ENCODE measurements at places on chromosomes 7 and 10.

DNA sequence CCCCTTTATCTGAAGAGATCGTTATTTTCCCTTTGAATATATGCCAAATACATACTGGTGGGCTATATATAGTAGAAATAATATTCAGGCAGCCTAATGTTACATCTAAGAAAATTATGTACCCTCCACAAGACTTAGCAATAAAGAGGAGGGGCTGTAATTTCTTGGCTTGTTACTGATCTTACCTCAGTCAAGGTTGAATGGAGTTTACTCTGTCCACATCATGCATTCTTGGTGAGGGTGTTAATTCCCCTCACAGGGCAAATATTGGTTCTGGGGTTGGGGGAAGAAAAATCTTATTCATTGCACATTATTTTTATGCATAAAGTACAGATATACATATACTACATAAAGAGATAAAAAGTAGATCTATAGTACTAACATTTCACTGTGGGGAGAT lies 145.8 kb upstream of the ANK3 start:
- DNase-seq = no peak

GRCh38 chr7:82289152-82289535 lies 154.4 kb downstream of the CACNA2D1 start:
- DNase-seq = no peak

GRCh38 chr10:8430321-8430720 lies 375.8 kb downstream of the GATA3 start:
- no peak for DNase-seq

GRCh38 chr10:52488606-52489485 lies 174.8 kb downstream of the DKK1 start:
- no peak for DNase-seq

DNA sequence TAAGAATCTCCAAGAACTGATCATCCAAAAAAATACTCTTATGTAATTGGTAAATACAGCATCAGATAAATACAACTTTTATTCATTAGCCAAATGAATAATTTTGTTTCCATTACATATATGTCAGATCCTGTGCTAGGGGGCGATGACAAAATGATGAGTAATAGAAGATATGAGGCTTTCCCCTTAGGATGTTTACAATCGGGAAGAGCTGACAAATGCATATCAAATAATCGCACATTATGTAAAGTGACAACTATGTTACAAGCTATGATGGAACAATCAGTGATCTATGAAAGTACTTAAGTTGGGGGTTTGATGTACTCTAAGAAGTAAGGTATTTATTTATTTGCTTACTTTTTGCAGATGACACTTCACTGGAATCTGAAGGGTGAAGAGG lies 465.6 kb upstream of the VSTM2A start:
- no peak for DNase-seq

- DNase-seq = no peak
Measured at GRCh38 chr7:114784177-114784576, 137.7 kb upstream of the MDFIC start.

GRCh38 chr10:14358886-14359573 lies 28.3 kb upstream of the FRMD4A start:
- DNase-seq = no peak

- DNase-seq = no peak
Measured at GRCh38 chr10:67697724-67698131, 1.7 kb upstream of the CTNNA3 start.

- no peak for DNase-seq
Measured at GRCh38 chr10:88957381-88957780, 4.8 kb upstream of the ACTA2 start.

DNA sequence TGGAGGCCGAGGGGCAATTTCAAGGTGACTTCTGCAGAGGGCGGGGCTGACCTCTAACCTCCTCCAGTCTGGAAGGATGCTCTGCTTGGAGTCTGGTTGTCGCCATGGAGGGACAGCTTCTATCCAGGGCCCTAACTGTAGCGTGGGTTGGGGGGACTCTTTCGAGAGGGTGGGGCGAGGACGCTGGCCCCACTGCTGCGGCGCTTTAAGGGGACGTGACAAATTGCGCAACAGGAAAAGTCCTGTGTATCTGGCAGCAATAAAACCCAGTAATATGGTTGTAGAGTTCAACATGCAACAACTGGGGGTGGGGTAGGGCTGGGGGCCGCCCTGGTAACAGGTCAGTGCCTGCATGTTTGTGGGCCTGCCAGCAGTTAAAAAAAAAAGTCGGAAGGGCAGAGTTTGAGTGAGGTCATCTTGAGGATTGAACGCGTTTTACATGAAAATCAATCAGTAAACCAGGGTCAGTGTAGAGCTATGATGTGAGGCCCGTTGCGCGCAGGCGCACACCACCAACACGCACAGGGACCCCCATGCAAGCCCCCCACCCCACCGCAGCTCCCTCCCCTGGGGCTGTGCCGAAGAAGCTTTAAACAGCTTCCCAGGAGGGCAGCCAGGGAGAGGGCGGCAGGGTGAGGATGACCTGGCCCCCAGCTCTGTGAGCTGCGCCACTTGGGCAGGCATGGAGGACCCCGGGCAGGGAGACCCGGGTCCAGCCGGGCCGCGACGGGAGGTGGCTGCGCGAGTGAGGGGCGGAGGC lies 4.3 kb downstream of the SHH start:
- DNase-seq = no peak

GRCh38 chr10:78337016-78337415 lies 303.4 kb downstream of the RPS24 start:
- no peak for DNase-seq

GRCh38 chr10:61142987-61143386 lies 199.0 kb upstream of the RHOBTB1 start:
- no peak for DNase-seq

- no peak for DNase-seq
Measured at GRCh38 chr7:154874409-154875113, 128.4 kb downstream of the PAXIP1 start.

- DNase-seq = no peak
Measured at GRCh38 chr10:119762805-119763798, 37.3 kb downstream of the INPP5F start.

- no peak for DNase-seq
Measured at GRCh38 chr7:45484094-45484493, 90.1 kb upstream of the ADCY1 start.

DNA sequence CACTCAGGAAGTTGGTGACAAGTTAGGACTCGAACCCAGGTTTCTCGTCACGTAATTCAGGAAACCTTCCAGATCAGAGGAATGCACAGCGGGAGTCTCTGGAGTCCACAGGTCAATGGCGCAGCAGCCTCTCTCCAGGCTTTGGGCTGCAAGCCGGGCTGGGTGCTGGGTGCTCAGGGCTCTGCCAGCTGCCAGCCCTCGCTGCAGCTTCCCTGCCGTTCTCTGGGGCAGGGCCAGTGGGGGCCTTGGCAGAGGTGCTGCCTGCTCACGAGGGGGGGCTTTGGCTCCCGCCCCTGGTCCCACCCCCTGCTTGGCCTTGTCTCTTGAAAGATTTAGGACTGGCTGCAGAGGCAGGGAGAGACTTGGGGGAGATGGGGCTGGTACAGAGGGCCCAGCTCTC lies at the start of gene TACR2:
TSS of gene TACR2 (minus strand) at position 224 of the 400 bp plus-strand sequence. CDS start 595 bp downstream, outside the sequence.
- DNase-seq = no peak

GRCh38 chr10:102608487-102608886 lies 35.8 kb upstream of the TRIM8 start:
- DNase-seq = no peak

DNA sequence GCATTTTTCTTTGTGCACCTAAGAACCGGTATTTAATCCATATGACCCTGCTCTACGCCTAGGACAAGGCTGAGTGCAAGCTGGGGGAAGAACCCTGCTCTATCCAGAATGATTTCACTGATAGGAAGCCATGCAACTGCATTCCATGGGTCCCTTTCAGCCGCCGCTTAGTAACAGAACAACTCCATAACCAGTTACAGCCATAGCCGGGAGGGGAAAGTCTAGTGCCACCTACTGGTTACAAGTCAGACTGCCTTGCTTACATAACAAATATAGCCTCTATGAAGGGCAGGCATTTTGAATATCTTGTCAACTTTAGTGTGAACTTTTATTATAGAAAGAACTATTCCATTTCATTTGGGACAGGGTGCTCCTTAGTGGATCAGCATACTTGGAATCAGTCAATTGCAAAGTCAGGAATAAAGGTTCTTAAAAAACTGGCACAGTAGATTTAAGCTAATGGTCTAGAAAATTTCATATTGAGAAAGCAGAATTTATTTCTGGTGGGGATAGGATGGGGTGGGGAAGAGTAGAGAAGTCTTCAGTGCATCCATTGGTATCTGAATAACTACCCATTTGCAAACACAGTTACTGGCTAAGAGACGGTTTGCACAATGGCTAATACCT lies 521.7 kb downstream of the ADRA2A start:
- DNase-seq = peak; percentile 12

DNA sequence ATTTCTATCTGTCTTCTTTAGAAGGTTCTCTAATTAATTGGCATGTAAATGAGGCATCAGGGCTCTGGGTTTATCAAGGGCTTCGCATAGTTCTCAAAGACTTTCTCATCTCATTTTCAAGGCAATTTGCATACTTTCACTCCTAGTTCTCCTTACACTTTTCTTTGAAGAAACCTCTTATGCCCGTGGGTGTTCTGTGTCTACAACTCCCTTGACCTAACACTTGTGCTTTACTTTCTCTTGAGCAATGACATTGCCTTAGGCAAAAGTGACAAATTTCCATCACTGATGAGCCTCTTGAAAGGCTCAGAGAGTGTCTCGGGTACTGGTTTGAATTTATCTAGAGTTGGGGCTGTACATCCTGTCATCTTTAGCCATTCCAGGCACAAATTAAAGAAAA lies 74.7 kb upstream of the ITPRID1 start:
- no peak for DNase-seq

- no peak for DNase-seq
Measured at GRCh38 chr7:2613098-2613930, 18.5 kb upstream of the TTYH3 start.

DNA sequence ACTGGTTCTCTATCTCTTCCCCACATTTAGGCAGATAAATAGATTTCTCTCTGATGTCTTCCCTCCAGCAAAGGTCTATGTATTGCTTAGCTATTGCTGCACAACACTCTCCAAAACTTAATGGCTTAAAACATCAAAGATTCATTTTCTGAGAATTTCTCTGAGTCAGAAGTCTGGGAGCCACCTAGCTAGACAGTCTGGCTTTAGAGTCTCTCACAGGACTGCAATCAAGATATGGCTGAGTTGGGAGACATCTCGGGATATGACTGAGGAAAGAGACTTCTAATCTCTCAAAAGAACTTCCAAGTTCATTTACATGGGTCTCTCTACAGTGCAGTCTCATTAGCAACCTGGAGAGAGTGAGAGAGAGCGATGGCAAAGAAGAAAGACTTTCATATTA lies 553.6 kb upstream of the GHITM start:
- DNase-seq = no peak

DNA sequence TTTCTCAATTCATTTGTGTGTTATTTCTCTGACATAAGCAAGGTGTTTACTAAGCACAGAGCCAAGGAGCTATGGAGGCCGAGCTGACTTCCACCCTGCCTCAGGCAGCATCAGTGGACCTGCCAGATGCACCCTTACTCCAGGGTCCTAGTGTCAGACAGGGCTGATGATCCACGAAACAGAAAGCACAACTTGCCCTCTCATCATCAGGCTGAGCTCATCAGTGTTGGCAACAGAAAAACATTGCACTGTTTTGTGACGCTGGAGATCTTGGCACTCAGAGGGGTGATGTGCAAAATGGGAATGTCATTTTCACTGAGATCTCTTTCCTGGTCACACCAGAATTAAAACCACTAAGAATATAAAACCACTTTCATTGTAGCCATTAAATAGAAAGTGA lies 201.8 kb downstream of the GLI3 start:
- DNase-seq = no peak

- DNase-seq = no peak
Measured at GRCh38 chr7:132817949-132818348, 241.7 kb upstream of the PLXNA4 start.

- no peak for DNase-seq
Measured at GRCh38 chr7:24965831-24966708, 13.9 kb downstream of the OSBPL3 start.

DNA sequence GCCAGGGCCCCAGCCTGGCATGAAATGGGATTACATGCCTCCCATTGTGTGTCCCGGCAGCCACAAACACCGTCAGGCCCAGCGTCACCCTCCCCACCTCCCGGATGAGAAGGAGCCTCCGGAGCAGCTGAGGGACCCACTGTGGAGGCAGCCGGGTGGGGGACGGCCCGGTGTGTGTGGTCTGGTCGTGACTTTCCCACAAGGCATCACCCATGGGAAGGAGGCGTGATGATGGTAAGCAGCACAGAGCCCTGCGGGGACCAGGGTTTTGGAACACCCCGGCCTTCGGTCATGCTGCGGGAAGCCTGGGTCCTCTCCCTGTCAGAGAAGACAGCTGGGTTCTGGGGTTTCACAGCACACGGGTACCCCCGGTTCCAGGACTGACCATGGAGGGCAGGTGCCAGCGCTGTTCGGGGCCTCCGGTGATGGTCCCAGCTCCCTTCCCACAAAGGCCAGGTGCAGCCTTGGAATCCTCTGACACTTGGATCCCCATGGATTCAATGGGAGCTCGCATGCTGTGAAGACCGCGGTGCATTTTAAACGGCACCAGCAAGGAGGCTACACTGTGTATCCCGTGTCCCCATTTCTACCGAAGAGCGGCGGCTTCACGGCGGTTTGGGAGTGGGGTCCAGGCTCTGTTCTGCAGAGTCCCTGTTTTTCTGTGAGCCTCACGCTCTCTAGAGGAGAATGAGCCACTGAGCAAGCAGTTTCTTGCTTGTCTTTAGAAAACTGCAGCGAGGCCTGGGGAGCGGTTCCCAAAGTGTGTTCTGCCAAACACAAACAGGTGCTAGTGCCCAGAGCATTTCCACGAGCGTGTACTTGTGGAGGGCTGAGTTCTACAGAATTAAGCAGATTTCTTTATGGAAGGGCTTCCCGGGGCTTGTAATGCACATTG lies 336.0 kb downstream of the ADARB2 start:
- no peak for DNase-seq

- no peak for DNase-seq
Measured at GRCh38 chr10:101112799-101113594, 18.1 kb upstream of the TLX1 start.

GRCh38 chr7:80563561-80564327 lies 51.9 kb upstream of the GNAT3 start:
- no peak for DNase-seq

DNA sequence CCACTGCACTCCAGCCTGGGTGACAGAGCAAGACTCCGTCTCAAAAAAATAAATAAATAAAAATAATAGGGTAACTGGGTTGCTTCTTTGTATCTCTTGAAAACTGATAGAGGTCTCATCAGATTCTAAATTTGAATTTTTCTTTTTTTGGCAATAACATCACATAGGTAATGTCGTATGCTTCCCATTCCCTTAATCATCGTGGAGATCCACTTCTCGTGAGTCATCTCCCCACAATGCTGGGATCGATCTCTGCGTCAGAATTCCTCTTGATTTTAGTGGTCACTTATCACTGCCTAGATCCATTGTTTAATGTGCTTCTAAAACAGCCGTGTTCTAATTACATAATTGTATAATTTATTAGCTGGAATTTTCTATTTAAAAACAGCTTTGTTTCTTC lies 70.5 kb upstream of the DNAJB6 start:
- DNase-seq = no peak

DNA sequence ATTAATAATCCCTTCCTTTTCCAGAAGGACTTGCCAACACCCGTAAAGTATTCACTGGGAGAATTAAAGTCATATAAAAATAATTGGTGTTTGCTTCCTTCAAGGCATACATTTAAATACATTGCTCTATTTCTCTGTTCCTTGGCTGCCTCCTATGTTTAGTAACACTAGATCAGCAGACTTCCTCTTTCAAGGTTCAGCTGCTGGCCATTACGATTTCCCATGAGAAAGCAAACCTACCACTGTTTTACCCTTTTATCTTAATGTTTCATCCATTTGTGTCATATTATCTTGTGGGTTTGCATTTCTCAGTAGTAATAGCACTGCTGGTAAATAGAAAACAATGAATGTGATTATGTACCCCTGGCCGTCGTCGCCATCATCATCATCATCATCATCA lies 313.8 kb upstream of the BMPER start:
- no peak for DNase-seq
